T-helper 22 cell (primary cell): ENCODE measurements at places on chromosomes 4 and X.

- no peak for DNase-seq
Observed at GRCh38 chrX:95383778-95384177, 1300.9 kb upstream of the DIAPH2 start.

DNA sequence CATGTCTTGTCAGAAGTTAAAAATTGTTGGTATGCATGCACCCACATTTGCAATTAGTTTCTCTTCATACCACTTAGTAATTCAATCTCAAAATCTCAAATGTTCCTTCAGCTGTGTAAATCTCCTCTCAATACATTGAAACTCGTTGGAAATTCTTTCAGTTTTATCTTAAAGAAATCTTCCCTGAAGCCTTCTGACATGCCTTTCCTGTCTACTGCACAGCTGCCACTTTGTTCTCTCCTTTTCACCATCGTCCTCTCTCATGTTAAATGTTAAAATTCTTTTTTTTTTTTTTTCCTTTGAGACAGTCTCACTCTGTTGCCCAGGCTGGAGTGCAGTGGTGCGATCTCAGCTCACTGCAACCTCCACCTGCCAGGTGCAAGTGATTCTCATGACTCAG lies 30.9 kb downstream of the MCUB start:
- DNase-seq: no peak

- no peak for DNase-seq
Observed at GRCh38 chrX:132908891-132909290, 49.5 kb downstream of the HS6ST2 start.

- no peak for DNase-seq
Observed at GRCh38 chr4:178086320-178086719, 644.1 kb upstream of the AGA start.
